ENCODE measurements at places on chromosomes 2 and 18.

DNA sequence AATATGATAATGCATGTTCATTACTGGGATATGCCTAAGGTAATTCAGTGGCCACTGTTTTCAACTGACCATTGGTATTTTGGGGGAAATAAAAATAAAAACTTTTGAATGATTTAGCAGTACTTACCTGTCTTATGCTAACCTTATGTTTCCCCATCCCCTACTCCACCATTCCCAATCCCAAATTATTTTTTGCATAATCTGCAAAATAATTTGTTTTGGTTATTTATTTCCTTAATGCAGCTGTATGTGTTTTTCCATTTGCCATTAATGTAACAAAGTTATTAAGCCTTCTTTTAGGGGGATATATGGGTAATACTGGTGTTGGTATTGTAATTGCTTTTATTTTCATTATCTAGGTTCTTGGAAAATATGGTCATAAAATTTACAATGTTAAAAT is 213.9 kb upstream of the GULP1 start:
- no peak for DNase-seq

GRCh38 chr2:227474410-227474809 is 2.5 kb downstream of the AGFG1 start:
- peak; percentile 21 for DNase-seq

DNA sequence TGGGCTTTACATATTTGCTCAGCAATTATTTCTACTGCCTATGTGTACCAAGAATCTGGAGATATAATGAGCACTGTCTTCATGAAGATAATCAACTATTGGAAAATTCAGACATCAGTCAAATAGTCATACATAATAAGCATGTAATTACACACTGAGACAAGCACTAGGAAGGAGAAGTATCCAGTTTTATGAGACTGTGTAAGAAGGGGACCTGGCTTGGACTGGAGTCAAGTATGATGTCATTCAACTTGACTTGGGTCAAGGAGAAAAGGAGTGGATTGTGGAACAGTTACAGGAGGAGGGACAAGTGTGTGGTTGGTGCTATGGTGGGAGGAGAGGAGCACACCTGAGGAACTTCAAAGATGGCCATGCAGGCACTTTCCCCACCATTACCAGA is 419.8 kb upstream of the TRIB2 start:
- DNase-seq: no peak

DNA sequence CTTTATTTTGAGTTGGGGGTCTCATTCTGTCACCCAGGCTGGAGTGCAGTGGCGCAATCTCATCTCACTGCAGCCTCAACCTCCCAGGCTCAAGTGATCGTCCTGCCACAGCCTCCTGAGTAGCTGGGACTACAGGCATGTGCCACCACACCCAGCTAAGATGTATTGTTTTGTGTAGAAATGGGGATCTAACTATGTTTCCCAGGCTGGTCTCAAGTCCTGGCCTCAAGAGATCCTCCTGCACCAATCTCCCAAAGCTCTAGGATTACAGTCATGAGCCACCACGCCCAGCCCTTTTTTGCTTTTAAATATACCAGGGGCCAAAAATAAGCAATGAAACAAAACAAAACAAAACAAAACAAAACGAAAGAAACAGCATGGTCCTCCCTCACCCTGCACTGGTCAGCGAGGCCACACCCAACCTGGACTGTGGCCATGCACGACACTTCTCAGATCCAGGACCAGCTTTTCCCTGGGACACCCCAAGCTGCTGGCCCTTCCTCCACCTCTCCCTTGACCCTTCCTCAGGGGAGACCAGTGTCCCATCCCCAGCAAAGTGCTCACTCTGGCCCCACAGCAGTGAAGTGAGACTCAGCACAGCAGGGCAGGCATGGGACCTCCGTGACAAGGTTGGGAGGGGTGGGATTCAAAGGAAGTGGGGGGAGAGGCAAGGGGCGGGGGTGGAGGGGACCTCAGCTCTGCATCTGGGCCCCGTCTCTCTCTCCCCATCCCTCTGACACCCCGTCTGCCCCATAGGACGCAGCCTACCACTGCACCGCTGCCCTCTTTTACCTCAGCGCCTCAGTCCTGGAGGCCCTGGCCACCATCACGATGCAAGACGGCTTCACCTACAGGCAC is 23.5 kb downstream of the MAL start:
- DNase-seq: no peak

DNA sequence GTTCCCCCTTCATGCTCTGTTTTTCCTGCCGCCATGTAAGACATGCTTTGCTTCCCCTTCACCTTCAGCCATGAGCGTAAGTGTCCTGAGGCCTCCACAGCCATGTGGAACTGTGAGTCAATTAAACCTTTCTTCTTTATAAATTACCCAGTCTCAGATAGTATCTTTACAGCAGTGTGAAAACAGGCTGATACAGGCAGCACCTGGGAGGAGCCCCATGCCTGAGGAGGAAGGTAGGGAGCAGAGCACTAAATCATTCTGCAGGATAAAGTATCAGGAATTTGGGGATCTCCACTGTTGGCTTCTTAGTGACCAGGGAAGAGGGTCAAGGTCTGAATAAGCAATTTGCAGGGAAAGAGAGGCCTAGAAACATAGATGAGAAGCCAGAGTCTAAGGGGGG is 78.0 kb downstream of the KCNF1 start:
- DNase-seq: no peak

Data from ELR (cell line).